ENCODE measurements at places on chromosomes 6 and 20.

GRCh38 chr6:140370976-140371870, 996.8 kb upstream of the CITED2 start:
- DNase-seq, result no peak

DNA sequence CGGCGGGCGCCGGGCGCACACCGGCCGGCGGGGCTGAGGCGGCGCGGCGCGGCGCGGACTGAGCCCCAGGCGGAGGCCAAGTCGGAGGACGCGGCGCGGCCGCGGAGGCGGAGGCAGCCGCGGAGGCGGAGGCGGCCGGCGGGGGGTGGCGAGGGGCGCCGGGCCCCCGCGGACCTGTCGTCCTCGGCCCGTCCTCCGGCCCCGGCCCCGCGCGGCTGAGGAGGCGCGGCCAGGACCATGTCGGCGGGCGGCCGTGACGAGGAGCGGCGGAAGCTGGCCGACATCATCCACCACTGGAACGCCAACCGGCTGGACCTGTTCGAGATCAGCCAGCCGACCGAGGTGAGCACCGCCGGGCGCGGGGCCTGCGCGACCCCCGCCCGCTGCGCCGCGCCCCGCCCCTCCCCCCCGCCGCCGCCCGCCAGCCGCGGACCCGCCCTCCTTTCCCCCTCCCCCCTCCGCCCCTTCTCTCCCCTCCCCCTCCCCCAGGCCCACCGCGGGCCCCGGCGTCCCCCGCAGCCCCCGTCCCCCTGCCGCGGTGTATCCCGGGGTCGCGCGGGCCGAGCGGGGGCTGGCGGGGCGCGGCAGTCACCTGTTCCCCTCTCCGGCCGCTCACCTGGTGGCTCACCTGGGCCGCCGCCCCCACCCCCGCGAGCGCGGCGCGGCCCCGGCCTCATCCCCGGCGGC, at the start of gene AFDN:
Gene AFDN, plus strand, starts transcription at position 16 of the 687 bp plus-strand sequence. Its CDS starts 222 bp downstream, at position 238.
- peak; percentile 89 for DNase-seq

- no peak for DNase-seq
These were observed 4.3 kb downstream of the BHLHE23 start for GRCh38 chr20:63002511-63002910.

DNA sequence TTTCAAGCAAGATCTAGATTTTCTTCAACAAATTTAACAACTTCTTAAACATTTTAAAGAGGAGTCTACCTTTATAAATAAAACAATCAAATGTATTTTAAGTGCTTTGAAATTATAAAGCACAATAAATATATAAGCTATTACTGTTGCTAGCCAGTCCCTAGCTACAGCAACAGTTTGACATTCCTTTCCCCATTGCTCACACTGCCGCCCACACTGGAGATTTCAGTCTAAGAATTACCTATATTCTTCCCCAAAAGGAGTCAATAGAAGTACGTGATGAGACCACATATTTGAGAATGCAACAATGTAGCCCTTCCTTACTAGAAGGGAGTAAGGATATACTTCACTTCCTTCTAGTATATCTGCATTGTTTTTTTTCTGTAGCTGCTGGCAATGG, 65.3 kb upstream of the RNF146 start:
- DNase-seq, result no peak

GRCh38 chr6:113169484-113169883, 687.7 kb upstream of the MARCKS start:
- no peak for DNase-seq
